ENCODE measurements at places on chromosomes 11 and 22.

GRCh38 chr11:75424396-75424795 lies 8.6 kb downstream of the KLHL35 start:
- peak; percentile 35 for DNase-seq

GRCh38 chr22:26546282-26546681 lies 34.0 kb upstream of the TFIP11 start:
- DNase-seq = peak; percentile 47

- no peak for DNase-seq
Observed at GRCh38 chr11:12567746-12568460, 106.3 kb upstream of the TEAD1 start.

- no peak for DNase-seq
Observed at GRCh38 chr11:7559398-7560283, 45.8 kb downstream of the PPFIBP2 start.

DNA sequence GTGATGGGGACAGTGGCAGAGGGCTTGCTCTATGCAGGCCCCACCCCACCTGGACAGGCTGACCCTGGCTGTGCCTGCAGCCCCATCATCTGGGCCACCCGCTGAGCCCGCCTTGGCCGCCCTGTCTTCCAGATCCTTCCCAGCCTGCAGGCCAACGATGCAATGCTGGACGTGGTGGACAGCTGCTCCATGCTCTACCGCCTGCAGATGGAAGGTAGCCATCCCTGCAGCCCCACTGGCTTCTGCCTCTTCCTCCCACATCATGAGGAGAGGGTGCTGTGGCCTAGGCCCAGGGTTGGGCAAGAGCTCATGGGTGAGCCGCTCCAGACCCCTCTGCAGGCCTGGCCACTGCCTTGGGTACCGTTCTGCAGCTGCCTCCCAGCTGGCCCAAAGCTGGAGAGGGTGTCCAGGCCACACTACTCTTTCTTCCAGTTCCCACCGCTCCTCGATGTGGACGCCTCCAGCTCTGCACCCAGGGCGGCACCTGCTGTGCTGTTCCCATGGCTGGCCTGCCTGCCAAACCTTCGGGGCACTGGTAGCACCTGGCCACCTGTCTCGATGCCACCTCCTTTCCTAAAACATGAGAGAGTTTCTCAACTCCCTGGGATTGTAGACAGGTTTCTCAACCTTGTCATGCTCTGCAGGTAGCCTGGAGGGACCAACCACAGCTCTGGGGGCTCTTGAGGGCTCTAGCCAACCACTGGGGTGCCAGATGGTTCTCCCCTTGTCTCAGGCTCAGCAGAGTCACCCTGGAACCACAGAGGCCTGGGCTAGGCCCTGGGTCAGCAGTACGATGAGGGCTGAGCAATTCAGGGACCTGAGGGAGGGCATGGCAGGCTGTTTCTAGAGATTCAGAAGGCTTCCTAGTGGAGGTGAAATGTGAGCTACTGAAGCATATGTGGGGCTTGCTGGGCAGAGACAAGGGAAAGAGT lies 9.5 kb upstream of the GTSE1 start:
- DNase-seq = no peak

DNA sequence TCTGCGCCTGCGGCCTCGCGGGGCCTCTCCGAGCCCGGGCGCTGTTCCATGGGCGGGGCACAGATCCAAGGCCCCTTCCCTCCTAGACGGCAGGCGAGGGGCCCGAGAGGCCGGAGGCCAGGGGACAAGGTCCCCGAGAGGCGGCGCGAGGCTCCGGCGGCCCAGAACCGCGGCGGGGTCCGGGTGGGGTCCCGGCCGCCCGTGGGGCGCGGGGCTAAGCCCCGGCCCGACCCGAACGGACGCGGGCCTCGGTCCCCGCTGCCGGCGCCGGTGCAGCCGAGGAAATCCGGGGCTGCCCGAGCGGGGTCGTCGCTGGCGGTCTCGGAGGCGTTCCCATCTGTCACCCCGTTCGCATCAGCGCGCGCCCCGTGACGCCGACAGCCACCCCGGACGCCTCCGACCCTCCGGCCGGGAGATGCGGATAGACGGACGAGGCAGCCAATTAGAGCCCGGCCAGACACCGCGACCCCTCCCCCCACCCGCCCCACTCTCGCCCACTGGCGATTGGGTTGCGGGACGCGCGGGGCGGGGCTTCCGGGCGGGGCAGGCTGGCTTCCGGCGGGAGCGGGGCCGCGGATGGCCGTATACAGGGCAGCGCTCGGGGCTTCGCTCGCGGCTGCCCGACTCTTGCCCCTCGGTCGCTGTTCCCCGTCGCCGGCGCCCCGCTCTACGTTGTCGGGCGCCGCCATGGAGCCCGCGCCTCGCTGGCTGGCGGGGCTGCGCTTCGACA lies at the start of gene SELENOO:
TSS of gene SELENOO (plus strand) at position 551 of the 730 bp plus-strand sequence. CDS start at position 577, 26 bp downstream.
- DNase-seq = peak; percentile 48

GRCh38 chr11:43680521-43681400 lies at the start of gene HSD17B12:
Gene HSD17B12, plus strand, starts transcription at chr11:43680738. Its CDS starts 90 bp downstream, at chr11:43680828.
- DNase-seq = peak; percentile 99

DNA sequence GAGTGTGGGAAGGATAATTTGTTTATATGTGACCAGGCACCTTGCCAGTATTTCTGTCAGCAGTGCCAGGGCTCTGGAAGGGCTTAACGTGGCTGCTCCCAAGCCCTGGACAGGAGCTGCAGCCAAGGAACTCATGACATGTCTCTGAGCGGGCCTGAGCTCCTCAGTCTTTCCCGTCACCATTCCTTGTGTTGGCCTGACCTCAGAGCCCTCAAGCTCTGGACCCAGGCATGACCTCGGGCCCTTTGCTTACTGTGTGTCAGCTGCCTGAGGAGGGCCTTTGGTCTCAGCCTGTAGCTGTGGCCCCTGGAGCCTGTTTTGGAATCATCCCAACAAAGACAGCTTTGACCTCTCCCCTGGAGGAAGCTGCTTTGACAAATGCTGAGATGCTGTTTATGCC lies 264.1 kb upstream of the PLET1 start:
- no peak for DNase-seq

DNA sequence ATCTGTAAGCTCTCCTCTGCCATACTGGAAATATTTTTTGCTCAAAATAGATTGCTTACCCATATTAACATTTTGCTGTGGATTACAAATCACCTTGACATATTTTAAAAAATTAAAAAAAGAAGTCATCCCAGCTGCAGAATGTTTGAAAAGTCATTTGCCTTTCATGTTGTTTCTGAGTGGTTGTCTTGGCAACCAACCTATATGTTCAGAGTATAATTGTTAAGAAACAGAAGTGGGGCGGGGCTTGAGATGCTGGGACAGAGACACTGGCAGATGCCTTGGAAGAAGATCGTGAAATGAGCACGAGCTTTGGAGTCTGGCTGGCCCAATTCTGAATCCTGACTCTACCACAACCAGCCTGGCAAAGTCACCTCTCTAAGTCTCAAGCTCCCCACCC lies 348.2 kb downstream of the LARGE1 start:
- DNase-seq = no peak

GRCh38 chr11:71482746-71483364 lies 29.9 kb downstream of the NADSYN1 start:
- DNase-seq = no peak

All from NCI-H1417 (cell line).